CD4-positive, CD25-positive, alpha-beta regulatory T cell (primary cell): ENCODE measurements at places on chromosomes 16 and 17. TPM values are rescaled to one million over a fixed set of nuclear protein-coding genes. Genes with fewer than 3 reads are reported as not detected.

The TBC1D3L gene
- 16.0 TPM for total RNA-seq

The ALOX15B gene
- not detected for total RNA-seq

The HP gene
- total RNA-seq = not detected

The TBC1D3H gene
- total RNA-seq = not detected

The RND2 gene
- not detected for total RNA-seq

The KCNJ18 gene
- not detected for total RNA-seq

The FBXW10 gene
- not detected for total RNA-seq

The TBX4 gene
- not detected for total RNA-seq

The FBRS gene
- 179 TPM for total RNA-seq

- DNase-seq = no peak
Measured at GRCh38 chr17:17551361-17551760, 40.1 kb downstream of the PEMT start.

DNA sequence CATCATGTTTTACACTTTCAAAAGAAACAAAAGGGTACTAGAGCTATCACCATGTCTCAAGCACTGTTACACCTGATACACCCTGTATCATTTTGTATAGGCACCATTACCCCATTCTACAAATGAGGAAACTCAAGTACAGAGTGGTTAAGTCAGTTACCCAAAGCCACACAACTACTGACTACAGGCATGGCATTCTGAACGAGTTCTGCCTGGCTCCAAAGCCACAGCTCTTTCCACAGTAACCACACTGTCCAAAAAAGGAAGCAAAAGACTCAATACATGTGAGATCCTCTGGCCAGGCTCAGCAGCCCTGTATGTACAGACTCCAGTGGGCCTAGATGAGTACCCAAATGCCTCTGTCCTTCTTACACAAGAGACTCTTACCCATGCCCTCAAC, 4.7 kb downstream of the DYNC1LI2 start:
- no peak for DNase-seq

DNA sequence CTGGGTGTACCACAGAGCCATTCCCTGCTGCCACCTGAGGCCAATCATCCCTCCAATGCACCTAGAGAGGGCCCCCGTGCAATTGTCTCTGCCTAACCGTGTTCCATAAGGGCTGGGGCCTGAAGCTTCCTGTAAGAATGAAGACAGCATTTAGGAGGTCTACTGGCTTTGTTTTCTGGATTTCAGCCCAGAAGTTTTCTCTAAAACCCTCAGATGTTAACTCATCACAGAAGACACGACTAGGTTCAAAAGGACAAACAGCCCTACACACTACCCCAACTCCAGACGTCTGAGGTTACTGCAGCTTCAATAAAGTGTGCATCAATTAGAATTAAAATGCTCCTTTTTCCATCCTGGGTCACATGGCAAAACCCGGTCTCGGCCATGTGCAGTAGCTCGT, 10.8 kb upstream of the DRG2 start:
- DNase-seq = no peak

DNA sequence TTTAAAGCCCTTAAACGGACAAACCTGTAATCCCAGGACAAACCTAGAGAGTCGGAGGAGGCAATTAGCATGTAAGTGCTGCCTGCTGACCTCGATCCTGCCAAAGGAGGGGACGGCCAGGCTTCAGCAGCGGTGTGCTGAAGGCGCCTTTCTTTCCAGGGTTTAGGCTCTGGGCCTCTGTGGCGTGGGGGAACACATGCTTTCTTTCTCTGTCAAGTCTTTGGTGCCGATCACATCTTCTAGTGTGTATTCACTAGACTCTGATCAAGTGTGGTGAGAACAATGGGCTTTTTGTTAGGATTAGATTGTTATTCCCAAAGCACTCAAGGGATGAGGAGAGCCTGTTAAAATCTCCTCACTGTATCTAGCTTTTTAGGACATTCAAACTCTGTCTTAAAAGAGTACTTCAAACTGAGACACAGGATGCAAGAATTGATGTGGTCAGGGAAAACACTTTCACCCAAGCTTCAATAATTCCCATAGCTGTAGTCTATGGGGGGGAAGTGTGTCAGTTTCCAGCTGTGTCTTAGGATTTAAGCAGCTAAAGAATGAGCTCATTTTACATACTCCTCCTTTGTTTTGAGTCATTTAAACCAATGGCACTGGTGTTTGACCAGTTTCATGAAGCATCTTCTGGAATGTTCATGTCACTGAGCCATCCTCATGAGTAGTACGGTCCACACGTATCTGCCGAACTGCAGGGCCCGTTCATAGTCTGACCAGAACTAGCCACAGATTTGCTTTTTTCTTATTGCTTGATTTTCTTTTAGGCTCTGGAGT, 51.2 kb downstream of the RPA1 start:
- no peak for DNase-seq

DNA sequence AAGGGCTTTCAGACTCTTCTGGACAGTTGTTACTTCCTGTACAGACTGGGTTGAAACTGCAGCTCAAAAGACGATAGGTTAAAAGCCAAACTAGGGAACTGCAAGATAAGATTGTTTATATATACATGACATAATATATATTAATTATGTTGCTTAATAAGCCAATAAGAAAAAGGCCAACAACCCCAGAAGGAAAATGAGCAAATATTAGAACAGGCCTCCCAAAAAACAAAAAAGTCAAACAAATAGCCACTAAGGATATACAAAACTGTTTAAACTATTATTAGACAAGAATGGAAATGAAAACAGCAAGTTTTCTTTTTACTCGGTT, 495 bp upstream of the CMTR2 start:
- no peak for DNase-seq

- DNase-seq = peak; percentile 42
Measured at GRCh38 chr17:68383443-68384321, 73.6 kb downstream of the WIPI1 start.

- no peak for DNase-seq
Measured at GRCh38 chr17:56300144-56300543, 146.9 kb downstream of the ANKFN1 start.

GRCh38 chr16:27355610-27356009, 41.8 kb downstream of the IL4R start:
- DNase-seq = no peak

GRCh38 chr17:62821189-62822079, 13.3 kb upstream of the MARCHF10 start:
- no peak for DNase-seq

DNA sequence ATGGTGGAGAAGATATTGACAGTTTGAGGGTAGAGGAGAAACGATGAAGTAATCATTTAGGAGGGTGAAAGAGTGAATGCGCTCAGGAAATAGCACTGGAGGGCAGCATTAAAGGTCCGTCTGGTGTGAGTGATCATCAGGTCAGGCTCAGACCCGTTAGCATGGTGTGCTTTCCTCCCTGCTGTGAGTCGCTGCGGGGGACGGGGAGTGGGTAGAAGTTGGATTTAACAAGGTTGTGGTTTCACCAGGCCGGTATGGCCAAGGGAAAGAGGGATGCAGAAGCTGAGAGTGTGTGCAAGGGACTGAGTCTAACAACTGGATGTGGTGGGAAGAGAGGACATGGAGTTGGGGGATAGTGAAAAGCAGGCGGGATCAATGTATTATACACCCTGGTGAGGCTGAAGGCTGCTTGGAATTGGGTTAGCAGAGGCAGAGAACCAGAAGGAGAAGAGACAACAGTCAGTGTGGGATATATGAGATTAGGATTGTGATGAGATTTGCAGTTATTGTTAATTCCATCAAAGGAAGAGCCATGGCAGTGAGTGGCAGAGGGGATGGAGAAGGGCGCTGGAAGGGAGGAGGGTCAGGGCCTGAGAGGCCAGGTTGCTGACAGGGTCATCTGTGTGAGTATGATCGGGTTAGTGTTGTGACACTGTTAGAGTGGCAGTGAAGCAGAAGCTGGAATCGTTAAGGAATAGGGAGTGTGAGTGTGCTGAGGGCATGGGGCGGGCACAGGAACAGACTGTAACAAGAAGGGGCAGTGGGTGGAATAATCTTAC, 59.0 kb upstream of the TBX2 start:
- no peak for DNase-seq

DNA sequence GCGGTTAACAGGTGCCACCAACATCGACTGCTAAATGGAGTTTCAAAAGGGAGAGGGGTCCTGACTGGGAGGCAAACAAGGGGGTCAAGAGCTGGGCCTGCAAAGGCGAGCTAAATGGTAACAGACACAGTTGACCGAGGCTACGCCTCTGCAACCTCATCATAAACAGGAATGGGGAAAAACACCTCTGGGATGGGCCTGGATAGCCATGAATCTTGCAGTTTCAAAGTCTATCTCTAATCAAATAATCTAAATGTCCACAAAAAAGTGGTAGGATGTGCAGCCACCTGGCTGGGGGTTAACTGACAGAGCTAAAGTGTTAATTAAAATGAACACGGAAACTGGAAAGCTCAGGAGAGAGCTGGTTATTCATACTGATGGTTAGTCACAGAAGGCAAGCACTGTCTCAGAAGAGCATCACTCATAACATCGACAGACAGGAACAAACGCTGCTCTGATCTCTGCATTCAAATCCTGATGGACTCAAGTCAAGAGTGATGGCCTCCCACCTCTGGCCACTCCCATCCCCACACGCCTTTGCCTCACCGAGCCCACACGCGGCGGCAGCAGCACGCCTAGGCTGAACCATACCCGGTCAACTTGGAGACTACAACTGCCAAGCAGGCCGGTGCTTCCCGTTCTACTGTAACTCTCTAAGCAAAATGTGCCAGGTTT, 56.3 kb downstream of the CREBBP start:
- no peak for DNase-seq

GRCh38 chr16:782258-782657, 5.9 kb downstream of the RPUSD1 start:
- no peak for DNase-seq

DNA sequence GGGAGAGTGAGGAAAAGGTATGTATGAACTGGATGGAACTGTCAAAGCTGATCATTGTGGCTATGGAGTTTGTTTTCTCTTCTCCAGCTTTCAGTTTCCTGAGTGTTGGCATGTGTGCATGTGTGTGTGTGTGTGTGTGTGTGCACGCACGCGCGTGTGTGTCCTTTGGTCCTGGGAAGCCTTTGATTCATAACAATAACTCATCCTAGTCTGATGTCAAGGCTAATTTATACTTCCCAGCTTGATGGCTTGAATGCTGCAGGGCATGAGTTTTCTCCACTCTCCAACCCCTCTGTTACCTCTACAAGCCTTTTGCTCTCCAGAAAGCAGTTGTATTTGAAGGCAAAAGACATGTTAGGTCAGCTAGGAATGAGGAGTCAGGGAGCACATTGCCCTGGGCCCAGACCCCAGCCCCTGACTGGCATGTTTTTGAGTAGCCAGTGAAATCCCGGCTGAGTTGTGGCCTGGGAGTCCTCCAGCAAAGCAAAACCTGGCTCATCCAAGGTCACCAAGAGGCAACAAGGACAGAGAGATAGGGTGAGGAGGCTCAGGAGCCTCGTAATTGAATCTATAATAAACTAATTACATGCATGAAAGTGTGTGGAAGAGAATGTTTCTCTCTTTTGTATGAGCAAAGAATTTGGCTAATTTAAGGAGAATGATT, 8.9 kb upstream of the CDC42EP4 start:
- DNase-seq = no peak

DNA sequence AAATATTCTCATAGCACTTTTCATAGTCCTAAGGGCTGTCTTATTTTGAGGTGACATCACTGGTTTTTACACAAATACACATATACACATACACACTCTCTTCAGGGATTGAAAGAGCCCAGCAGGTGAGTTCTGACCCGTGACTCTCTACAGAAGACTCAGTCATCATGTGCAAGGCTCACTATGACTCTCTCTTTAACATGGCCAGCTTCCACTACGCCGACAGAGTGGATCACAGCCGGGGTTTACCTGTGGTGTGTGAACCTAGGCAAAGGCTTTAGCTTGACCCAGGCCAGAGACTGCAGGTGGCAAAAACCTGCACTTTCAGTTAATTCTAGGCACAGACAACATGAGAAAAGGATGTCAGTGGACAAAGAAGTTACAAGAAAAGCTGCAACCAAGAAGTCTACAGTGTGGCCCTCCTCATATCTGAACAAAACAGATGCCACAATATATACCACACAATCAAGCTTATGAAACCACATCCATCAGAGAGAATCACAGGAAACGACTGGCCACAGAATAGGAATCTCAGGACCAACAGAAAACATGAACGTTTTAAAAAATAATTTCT, 56.5 kb downstream of the CYTH1 start:
- DNase-seq = peak; percentile 55

- DNase-seq = no peak
Measured at GRCh38 chr17:56737421-56738161, 96.1 kb downstream of the C17orf67 start.

- no peak for DNase-seq
Measured at GRCh38 chr17:7626956-7627249, 718 bp downstream of the SAT2 start.

DNA sequence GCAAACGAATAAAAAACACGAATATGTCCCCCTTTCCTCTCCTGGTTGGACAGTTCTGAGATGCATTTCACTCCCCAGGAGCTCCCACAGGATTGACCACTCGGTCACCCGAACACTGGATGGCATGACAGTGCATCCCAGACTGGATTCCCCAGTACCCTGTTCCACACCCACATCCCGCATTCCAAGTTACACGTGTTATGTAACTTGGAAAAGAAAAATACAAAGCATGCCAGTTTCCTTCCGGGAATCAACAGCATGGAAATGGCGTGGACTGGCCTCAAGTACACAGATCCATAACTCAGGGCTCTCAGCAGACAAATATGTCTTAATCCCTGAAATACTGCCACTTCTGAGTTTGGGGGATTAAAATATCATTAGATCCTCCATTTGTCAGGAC, 12.6 kb upstream of the KLHL36 start:
- no peak for DNase-seq

GRCh38 chr17:57739402-57740234, 5.5 kb downstream of the CCDC182 start:
- peak; percentile 31 for DNase-seq

- DNase-seq = no peak
Measured at GRCh38 chr17:40315206-40315605, 6.2 kb downstream of the RARA start.

DNA sequence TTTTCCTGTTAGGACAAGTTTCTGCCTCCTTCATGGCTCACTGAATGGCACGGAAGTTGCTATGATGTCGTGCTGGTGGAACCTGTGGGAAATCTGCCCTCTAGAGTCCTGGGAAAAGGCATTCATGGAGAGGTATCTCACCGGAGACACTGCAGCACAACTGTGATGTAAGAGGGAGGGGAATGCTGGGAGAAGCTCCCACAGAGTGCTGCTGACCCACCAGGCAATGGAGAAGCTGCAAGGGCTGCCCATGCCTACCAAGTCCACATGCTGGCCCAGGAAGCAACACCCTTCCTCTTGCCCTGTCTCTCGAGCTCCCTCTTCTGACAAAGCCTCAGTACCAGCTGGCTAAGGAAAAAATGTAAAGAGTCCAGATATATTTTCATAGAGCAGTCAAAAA, 45.2 kb upstream of the SLC5A11 start:
- no peak for DNase-seq
